ENCODE measurements at places on chromosomes 5 and 9. TPM values are rescaled to one million over a fixed set of nuclear protein-coding genes. Genes with fewer than 3 reads are reported as not detected.

DNA sequence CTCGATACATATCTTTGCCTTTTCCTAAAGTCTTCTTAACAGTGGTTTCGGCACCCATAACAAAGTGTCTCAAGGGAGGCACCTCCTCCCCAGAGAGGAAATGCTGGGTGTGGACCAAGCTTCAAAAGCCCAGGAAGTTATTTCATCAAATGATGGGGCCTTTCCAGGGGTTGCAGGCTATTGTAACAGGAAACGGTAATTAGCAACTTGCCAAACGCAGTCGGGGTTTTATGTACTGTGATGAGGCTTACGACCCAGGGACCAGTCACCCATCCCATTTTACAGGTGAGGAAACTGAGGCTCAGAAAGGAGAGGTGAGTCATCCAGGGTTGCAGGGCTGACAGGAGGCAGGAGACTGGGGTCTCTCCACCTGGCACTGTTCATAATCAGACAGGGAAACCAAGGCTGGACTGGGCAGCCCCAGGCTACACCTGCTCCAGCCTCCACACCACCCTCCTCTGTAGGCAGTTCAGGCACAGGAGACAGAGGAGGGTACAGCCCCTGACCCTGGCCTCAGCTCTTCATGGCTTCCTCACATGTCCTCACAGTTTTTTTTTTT is 30.0 kb upstream of the SUSD3 start:
- DNase-seq = peak; percentile 47

- DNase-seq = no peak
These were observed 2139.6 kb upstream of the ACO1 start for GRCh38 chr9:30244877-30245276.

GRCh38 chr9:13899924-13900323 is 414.0 kb downstream of the NFIB start:
- DNase-seq = no peak

Gene SEMA5A
- total RNA-seq = 0.94 TPM

Gene TMEM171
- total RNA-seq = 0.50 TPM

Gene LIX1
- not detected for total RNA-seq
